WTC11 (cell line): ENCODE measurements at places on chromosomes 7 and 10.

- DNase-seq: no peak
Measured at GRCh38 chr10:1745780-1746456, 8.6 kb upstream of the ADARB2 start.

DNA sequence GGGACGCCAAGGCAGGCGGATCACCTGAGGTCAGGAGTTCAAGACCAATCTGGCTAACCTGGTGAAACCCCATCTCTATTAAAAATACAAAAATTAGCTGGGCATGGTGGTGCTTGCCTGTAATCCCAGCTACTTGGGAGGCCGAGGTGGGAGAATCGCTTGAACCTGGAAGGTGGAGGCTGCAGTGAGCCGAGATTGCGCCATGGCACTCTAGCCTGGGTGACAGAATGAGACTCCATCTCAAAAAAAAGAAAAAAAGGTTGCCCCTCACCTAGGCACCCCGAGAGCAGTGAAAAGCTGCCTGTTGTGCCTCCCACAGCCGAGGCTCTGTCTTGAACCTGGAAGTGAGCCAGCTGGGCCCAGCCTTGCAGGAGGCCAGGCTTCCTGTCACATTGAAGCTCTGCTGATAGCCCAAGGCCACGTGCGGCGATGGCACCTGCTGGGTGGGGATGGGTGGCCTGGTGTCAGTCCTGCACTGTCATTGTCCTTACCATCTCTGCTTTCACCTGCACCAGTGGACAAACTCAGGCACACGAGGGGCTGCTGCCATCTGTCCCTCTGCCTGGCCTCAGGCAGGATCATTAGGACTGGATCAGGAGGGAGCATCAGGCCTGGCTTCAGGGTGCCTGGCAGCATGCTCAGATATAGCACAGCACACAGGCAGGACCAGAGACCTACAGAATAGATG, 37.8 kb downstream of the DNAJB12 start:
- DNase-seq: no peak

DNA sequence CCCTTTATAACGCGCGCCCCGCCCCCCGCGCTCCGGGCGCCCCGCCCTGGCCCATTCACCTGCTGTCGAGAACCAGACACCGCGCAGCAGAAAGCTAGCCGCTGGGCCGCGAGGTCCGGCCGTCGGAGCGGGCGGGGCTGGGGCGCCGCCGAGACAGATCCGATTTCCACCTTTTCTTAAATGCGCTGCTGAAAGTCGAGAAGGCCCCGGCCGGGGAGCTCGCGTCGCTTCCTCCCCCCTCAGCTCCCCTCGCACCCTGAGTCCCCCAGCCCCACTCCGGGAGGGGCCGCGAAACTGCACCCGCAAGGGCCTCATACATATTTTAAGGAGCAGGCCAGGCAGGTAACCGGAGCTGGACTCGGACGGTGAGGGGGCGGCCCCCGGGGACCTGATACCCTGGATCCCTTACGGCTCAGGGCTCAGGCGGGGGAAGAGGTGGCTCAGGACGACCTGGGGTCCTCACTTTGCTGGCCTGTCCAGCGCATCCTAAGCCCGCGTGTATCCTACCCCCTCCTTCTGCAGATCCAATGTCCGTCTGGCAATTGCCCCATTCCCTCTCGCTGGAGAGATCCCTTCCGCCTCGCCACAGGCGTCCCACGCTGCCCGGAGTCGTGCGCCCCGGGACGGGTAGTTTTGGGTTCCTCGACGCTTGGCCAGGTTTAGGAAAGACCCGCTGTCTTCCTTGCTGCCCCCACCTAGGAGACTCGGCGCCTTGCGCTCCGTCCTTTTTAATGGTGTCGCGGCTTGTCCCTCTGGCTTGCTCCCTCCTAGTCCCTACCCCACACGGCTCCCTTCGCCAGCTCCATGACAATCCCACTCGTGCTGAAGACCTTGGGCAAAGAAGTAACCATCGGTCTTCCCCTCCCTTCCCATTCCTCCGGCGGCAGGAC, 170.6 kb downstream of the UBE2H start:
- DNase-seq: peak; percentile 86

DNA sequence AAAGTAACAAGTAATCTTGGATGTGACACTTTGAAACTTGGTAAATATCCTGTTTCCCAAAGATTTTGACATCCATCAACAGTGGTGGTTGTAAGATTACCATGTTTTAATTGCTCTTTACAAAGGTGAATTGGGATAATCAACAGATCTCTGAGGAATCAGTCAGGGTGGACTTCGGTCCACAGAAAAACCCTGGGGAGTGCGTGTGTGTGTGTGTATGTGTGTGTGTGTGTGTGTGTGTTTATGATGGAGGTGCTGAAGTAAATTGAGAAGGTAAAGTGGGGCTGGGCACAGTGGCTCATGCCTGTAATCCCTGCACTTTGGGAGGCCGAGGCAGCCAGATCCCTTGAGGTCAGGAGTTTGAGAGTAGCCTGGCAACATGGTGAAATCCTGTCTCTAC, 12.0 kb upstream of the AUTS2 start:
- DNase-seq: no peak

DNA sequence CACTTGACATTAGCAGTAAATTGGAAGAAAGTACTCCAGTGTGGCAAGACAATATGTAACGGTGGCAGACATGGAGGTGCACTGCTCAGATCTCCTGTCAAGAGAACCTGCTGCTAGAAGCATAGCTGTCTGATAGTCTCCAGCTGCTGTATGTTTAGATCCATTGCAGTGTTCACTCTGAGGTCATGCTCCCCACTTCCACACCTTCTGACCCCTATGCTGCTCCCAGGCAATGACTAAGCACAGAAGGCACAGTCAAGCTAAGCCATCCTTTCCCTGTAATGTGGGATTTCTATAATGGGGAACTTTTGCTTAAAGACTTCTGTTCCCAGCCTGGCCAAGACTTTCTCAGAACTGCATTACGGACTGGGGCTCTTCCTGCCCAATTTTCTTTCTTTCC, 315.8 kb downstream of the HPSE2 start:
- DNase-seq: no peak

GRCh38 chr7:2036786-2037185, 196.0 kb downstream of the MAD1L1 start:
- DNase-seq: peak; percentile 2

DNA sequence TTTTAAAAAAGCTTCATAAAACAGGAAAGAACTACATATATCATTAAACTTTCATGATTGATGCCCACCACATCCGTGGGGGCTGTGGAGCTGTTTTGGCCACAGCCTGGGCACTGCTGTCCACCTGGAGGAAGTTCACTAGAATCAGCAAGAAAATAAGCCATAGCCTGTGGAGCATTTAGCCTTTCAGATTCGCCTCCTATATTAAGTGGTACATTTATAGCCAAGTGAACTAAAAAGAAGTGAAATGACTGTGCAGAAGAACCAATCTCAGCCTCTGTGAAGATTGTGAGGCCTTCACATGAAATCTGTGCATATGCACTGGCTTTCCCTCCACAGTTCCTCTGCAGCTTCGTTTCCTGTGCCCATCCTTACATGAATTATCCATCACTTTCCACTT, 23.5 kb downstream of the WNT16 start:
- no peak for DNase-seq

GRCh38 chr7:13457790-13458189, 531.7 kb downstream of the ETV1 start:
- DNase-seq: no peak

GRCh38 chr7:106740806-106741205, 79.8 kb upstream of the CCDC71L start:
- DNase-seq: no peak

- DNase-seq: no peak
Measured at GRCh38 chr7:38105874-38106483, 72.1 kb upstream of the STARD3NL start.

GRCh38 chr10:218798-219197, 83.5 kb downstream of the ZMYND11 start:
- no peak for DNase-seq

- DNase-seq: no peak
Measured at GRCh38 chr10:78395162-78395561, 361.5 kb downstream of the RPS24 start.

DNA sequence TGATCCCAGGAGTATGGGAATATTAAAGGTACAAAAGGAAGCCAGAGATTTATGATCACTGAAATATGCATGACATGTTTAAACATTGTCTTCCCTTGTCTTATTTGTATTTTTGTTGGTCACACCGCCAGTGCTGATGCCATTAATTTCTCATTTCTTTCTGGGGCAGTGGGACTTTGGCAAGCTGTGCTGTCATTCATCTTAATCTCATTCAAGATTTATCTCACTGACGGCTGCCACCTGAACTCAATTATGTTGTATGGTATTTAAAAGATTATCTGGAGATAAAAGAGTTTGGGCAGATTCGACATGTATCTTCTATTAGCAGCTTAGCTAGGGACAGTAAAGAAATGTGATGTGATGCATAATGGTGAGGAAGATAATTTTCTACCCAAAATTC, 284.9 kb upstream of the PLXDC2 start:
- no peak for DNase-seq

- no peak for DNase-seq
Measured at GRCh38 chr10:58341947-58342346, 7.1 kb downstream of the UBE2D1 start.

GRCh38 chr7:50555594-50556140, 9.5 kb downstream of the DDC start:
- no peak for DNase-seq

GRCh38 chr7:36285276-36285675, 104.4 kb upstream of the ANLN start:
- no peak for DNase-seq

DNA sequence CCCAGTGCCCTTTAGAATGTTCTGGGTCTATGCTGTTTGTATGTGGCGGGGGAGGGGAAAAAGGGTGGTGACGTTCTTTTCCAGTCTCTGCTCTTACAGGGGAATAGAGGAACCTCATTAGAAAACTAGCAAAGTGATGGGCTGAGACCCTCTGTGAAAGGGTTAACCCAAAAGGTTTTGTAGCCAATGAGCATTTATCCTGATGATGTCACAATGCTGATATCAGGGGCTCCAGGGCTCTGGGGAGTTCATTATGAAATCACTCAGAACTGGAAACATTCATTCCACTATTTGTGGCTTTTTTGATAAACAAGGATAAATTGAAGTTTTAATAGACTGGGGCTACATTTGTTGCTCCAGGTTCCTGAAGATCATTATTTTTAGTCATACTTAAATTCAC, 71.7 kb downstream of the ARID5B start:
- DNase-seq: no peak

GRCh38 chr10:69048103-69048502, 39.8 kb upstream of the SRGN start:
- DNase-seq: no peak

DNA sequence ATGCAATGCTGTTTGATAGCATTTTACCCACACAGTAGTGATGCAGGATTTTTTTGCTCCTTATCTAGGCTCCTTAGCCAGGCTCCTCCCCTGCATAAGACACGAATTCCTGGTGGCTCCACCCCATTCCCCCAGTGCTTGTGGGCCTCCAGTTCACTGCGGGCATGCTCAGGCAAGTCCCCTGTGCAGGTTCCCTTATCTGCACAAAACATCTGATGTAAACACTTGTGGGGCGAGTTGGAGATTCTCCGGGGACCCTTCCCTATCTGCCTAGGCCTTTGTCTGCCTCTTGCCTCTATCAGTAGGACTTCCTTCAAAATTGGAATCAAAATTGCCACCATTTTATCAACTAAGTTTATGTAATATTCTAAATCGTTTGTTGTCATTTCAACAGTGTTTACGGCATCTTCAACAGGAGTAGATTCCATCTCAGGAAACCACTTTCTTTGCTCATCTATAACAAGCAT, 5.4 kb upstream of the STK17A start:
- peak; percentile 31 for DNase-seq

GRCh38 chr7:97623333-97623732, 108.6 kb upstream of the TAC1 start:
- DNase-seq: no peak

DNA sequence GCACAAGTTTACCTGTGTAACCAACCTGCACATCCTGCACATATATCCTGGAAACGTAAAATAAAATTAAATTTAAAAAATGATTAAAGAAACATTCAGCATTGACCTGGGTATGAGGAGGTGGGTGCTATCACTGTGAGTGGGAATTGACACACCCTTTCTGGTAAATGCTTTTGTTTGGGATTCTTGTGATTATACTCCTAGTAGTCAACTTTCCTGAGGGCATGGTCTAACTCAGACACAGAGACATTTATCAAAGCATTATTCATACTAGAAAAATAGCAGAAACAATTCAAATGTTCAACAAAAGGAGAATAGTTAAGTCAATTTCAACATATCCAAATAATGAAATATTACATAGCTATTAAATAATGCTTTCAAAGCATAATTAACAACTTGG, 44.2 kb downstream of the CNNM2 start:
- DNase-seq: no peak

DNA sequence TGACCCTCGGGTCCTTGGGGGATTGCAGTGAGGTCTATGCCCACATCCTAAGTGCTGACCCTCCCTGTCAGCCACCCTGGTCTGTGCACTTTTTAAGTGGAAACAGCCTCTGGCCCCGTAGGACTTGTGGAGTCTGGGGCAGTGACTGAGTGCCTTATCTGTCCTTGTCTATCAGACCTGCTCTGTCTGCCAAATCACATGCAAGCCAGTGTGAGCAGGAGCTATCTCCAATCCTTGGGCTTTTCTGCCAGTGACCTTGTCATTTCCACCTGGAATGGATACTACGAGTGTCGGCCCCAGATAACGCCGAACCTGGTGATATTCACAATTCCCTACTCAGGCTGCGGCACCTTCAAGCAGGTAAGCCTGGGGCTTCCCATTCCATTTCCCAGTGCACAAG, 62.7 kb downstream of the C10orf120 start:
- DNase-seq: no peak

- no peak for DNase-seq
Measured at GRCh38 chr10:15027741-15028140, 16.0 kb upstream of the OLAH start.

GRCh38 chr7:24595671-24596418, 22.6 kb downstream of the PALS2 start:
- DNase-seq: no peak

GRCh38 chr7:158421361-158421760, 166.3 kb downstream of the PTPRN2 start:
- DNase-seq: no peak

DNA sequence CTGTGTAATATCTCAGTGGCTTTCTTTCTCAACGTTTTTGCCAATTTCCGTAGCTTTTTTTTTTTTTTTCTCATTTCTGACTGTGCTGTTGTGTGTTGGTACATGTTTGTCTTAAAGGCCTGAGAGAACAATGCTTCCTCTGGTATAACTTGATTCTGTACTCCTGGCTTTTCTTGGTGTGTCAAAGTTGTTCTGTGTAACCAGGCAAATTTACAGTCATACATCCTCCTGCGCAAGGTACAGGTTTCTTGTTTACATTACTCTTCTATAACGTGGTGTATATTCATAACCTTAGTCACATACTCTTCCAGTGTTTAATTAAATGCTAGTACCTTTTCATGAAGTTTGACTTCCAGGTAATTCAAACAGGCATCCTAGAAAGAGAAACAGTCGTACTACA, 8.3 kb upstream of the ARHGAP12 start:
- no peak for DNase-seq

DNA sequence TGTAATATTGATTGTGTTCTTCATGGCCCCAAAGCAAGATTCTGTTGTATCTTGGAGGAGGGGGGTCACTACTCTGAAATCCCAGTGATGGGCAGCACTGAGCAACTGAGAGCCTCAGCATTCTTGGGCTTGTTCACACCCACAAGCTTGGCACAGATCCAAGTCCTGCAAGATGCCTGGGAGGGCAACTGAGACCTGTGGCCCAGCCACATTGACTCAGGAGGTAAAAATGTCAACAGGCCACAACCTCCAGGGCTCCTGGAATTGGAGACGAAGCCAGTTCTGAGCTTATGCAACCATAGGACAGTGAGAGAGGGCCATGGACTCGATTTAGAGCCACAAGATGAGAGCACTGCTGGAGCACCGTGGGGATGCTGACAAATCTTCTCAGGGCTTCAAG, 3.1 kb upstream of the DOCK1 start:
- DNase-seq: no peak
